ENCODE measurements at places on chromosomes 7 and 10. TPM values are rescaled to one million over a fixed set of nuclear protein-coding genes. Genes with fewer than 3 reads are reported as not detected.

Gene FAM25G
- total RNA-seq: not detected

Gene SYPL1
- 37.5 TPM for total RNA-seq

Gene NPY4R
- total RNA-seq: not detected

Gene MARVELD1
- total RNA-seq: 2.5 TPM

Gene SKIDA1
- 0.25 TPM for total RNA-seq

Gene CCNY
- 56.7 TPM for total RNA-seq

Gene FAM24B
- total RNA-seq: 11.5 TPM

Gene TMEM236
- total RNA-seq: 0.15 TPM

Gene ELN
- not detected for total RNA-seq

Gene SPDYE9
- not detected for total RNA-seq

Gene ZNF655
- 103 TPM for total RNA-seq

Gene LLCFC1
- total RNA-seq: not detected

Gene APBB1IP
- 82.2 TPM for total RNA-seq

Gene ASAH2
- total RNA-seq: 3.6 TPM

Gene CLEC5A
- total RNA-seq: not detected

Gene CALML3
- not detected for total RNA-seq

Gene TMEM270
- not detected for total RNA-seq

Gene ADAM8
- total RNA-seq: 206 TPM

Gene ARHGEF5
- total RNA-seq: 11.1 TPM

Gene NAT16
- not detected for total RNA-seq
